ENCODE measurements at places on chromosomes 2 and 18.
A peak's percentile ranks its signal among the peaks of the same experiment; 100 is the strongest.

DNA sequence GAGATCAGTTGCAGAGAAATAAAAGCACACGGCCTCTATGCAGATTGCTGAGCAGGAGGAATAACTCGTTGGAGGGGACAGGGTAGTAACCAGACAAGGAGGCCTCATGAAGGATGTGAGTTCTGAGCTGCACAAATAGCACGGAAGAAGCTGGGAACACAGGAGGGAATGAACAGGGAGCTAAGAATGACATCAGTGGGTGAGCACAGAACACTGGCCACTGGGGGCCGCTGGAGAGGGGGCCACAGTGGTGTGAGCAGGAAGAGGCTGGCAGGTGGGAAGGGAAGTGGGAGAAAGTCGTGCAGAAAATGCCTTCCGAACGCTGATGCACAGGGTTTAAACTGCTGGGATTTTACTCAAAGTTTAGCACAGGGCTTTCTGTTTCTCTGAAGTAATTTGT lies 61.0 kb downstream of the ZAP70 start:
- DNase-seq, result no peak

DNA sequence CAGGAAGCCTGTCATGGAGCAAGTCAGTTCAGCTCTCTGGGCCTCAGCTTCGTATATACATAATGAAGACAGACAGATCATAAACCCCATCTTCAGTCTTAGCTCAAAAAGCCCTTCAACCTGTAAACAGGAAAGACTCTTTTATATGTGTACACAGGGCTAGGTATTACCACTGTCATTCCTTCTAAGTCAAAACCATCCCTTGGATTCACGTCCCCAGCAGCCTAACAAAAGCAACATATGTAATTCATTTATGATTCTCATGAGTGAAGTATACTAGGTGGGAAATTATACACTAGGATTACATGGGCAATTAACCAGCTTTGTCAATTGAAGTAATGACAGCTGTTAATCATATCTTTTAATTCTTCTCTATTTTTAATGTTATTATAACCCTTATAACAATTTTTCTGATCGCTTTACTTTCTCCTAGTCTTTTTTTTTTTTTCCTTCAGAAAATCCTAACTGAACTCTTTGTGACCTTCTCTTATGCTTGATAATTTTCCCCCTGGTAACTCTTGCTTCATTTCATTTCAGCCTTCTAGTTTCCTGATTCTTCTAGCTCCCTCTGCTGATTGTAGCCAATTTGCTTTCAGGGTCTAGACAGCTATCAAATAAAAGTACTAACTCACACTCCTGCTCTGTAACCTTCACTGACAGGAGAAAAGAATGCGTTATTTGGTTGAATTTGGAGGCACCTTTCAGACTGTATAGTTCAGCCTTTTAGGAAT lies 99.7 kb downstream of the RBM43 start:
- peak; percentile 35 for DNase-seq

DNA sequence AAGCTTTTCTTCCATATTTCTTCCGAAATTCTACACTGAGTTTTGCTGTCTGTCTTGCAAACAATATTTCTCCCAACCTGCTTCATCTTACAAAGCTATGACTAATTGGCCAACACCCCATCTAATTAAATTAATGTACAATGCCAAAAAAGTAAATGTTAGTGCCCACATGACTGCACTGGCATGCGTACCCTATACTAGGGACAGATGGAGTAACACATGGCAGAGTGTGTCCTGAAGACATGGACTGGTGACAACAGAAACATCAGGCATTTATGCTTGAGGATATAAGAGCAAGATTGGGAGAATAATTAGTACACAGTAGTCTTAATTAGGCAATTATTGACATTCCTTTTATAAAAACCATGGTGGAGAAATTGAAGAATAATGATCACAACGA lies 66.8 kb downstream of the MREG start:
- DNase-seq, result no peak

DNA sequence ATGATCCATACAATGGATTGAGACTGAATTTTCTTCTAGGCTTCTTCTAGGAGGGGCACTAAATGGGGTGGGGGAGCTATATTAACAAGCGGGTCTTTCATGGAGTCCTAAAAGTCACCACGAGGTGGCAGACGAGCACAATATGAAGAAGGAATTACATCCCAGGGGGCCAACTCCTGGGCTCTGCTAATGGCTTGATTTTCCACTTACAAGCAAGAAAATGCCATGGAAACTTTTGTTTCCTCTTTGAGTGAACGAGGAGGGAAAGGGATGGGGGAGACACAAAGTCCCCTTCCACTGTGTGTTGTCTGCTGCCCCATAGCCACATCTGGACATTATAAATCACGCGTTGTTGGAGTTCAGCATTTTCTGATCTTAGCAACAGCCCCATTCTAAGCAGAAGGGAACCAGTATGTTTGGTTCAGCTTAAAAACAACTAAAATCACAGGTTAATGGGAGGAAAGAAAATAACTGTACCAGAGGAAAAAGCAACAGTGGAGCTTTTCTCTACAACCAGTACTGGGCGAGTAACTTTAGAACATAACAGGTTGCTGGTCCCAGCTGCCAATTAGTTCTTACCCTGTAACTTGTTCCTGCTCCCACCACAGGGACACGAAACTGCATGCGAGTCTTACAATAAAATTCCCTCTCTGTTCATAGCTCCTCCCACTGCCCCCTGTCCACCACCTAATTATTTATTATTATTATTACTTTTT lies 285.0 kb upstream of the PARD3B start:
- DNase-seq, result peak; percentile 44

GRCh38 chr2:27262379-27263286 lies at the start of gene SLC30A3:
SLC30A3 (minus strand) TSS chr2:27263047; CDS start chr2:27262906, 141 bp downstream.
- no peak for DNase-seq

DNA sequence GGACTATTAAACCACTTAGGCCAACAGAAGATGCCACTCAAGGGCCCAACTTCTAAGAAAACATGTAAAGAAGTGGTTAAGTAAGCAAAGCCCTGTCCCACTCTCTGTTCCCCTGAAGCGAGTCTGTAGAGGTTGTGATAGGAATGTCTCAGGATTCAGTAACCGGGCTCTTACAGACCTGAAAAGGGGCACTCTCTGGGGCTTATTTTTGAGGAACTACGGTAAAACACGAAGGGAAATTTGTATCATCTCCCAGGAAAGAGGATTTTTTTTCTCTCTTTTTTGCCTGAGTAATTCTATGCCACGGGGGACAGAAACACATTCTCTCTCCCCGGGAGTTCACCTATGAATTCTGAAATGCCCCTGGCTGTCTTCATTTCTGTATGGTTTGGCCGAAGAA lies 77.4 kb downstream of the VIT start:
- DNase-seq, result no peak

- DNase-seq, result no peak
Measured at GRCh38 chr18:75089748-75090327, 119.1 kb downstream of the PTGR3 start.

DNA sequence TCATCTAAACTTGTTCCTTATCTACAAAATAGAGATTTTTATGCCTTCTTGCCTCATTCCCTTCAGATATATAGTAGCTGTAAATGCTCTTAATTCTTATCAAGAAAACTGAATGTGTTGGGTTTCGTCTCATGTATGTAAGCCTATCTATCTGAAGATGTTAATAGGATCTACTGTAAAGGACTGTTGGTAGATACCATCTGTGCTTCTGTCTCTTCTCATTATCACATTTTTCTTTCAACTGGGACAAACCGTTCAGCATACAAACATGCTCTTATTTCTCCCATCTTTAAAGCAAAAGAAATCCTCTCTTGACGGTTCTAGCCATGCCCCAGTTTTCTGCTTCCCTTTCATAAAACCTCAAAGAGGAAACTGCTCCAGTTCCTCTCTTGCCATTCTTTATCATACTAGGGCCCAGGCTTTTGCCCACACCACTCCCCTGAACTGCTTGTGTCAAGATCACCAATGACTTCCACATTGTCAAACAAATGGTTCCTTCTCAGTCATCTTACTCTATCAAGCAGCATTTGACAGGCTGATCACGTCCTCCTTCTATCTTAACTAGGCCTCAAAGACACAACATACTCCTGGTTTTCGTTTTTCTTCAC lies 88.7 kb downstream of the ARHGEF33 start:
- no peak for DNase-seq

DNA sequence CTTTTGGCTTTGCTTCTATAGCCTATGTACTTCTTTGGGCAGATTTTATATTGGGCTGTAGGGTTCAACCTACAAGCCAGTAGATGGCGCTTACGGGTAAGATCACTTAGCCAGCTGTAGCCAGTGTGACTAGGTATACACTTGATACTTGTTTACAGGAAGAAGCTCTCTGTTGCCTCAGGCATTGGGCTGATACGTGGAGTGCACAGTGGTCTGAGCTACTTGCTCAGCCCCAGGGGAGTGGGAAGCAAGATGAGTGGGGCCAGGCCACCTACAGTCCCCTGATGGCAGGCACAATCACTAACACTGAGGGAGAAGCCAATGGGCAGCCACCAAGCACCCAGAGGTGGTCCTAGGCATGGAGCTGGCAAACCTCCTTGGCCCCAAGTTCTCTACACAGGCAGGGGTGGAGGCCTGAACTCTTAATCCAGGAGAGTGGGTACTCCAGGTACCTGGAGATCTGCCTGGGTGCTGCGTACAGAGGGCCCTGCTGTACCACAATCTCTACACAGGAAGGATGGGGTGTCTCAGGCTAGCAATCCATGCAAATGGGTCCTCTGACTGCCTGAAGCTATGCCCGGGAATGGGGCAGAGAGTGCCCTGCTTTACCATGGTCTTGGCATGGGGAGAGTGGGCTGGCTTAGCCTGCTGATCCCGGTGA lies 122.2 kb downstream of the NCOA1 start:
- peak; percentile 28 for DNase-seq

- DNase-seq, result no peak
Measured at GRCh38 chr2:215392164-215392563, 43.7 kb downstream of the FN1 start.
